ENCODE measurements at places on chromosomes 11 and 22.

GRCh38 chr11:41982975-41983374 lies 523.5 kb upstream of the LRRC4C start:
- no peak for DNase-seq

GRCh38 chr11:84799112-84799511 lies 828.0 kb downstream of the DLG2 start:
- DNase-seq, result no peak

DNA sequence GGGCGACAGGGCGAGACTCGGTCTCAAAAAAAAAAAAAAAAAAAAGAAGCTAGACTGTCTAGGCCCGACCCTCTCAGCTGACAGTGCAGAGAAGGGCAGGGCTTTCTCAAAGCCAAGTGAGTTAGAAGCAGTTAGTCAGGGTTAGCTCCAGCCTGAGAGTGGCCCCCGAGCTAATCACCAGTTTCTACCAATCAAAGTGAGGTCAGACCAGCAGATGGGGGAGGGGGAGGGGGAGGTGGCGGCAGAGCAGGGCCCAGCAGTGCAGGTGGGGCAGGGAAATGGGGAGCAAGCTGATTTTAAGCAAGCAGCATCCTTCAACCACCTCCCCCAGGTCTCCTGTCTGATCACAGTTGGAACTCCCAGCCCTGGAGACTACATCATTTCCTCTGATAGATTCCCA lies 55.3 kb upstream of the PRR5 start:
- no peak for DNase-seq

GRCh38 chr11:86508604-86509587 lies 134.2 kb downstream of the CCDC81 start:
- DNase-seq, result no peak

GRCh38 chr22:38935023-38935422 lies 22.4 kb upstream of the APOBEC3A start:
- peak; percentile 83 for DNase-seq

DNA sequence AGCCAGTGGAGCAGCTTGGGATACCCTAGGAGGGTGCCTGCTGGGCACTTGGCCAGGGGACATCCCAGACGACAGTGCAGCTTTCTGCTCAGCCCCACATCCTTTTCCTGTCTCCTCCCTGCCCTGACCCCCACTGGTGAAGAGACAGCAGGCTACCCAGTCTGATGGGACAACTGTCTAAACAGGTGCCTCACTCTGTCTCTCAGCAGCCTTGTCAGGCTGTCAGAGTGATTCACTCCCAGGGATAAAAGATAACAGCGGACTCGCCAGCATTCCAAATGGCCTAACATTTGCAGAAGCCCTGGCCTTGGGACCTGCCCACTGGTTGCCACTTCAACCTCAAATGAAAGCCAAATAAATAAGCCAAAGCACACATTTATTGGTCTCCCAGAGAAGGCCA lies 318.6 kb upstream of the PLET1 start:
- no peak for DNase-seq

GRCh38 chr11:36361472-36361871 lies 65.4 kb downstream of the PRR5L start:
- DNase-seq, result no peak

DNA sequence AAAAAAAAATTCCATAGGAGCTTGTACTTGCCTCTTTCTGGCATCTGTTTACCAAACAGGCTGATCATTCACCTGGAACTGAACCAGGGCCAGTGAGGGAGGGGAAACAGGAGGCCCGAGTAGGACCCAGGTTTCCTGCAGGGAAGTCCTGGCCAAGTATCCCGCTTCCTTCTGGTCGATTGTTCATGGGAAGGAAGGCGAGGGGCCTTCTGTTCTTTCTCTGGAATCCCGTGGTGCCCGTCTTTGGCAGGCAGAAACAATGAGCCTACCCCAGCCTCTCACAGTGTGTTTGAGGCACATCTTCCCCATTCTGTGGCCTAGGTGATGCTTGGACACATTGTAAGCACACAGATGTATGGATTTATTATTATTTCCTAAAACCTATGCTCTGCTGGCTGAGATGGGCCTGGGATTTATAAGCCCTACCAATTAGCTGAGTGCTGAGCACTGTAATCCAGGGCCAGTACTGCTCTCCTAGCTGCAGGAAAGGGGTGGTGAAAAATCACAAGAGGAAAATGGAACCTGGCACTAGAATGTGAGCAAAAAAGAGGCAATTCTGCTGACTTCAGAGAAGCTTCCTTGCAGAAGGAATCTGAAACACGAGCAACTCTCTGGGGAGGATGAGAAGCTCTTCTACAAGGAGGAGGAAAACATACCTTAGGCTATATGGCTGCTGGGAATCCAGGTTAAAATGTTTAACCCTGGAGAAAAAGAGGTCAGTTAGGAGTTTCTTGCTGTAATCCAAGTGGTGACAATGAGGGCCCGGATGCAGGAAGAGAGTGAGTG lies 53.5 kb downstream of the PRR5L start:
- no peak for DNase-seq

- DNase-seq, result no peak
Measured at GRCh38 chr22:17772958-17773605, 1.2 kb downstream of the BID start.

DNA sequence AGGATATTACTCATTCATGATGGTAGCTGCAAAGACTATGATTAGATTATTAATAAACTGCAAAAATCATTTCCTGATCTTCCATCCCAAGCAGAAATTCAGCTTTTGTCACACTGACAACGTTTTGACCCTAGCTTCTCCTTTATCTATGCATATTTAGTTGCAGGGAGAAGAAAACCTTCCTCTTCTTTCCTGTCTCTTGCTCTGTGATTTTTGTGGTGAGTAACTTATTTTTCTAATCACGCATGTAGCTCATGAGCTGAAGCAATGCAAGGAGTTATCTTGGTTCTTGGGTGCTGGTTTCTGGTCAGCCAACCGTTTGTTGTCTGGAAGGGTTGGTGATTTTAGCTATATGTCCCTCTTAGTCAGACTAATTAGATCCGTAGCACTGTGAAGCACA lies 56.4 kb downstream of the FDX1 start:
- no peak for DNase-seq

GRCh38 chr11:72642043-72642883 lies 32.0 kb downstream of the PDE2A start:
- peak; percentile 51 for DNase-seq

GRCh38 chr22:27318516-27318915 lies 483.0 kb downstream of the MN1 start:
- peak; percentile 30 for DNase-seq

DNA sequence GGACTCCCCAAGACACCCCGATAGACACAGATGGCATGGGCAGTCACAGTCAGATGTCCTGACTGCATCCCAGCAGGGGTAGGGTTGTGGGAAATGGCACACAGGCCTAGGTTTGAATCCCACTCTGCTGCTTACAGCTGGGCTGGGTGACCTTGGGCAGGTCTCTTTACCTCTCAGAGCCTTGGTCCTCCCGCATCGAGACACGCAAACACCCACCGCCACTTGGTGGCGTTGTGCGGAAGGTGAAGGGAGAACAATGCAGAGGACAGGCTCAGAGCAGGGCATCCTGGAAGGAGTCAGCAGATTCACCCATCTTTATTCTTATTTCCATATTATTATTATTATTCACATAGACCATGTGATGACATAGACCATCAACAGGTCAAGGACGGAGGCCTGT lies 140.5 kb downstream of the MIAT start:
- DNase-seq, result no peak

- no peak for DNase-seq
Measured at GRCh38 chr11:88280673-88281316, 56.7 kb downstream of the CTSC start.

DNA sequence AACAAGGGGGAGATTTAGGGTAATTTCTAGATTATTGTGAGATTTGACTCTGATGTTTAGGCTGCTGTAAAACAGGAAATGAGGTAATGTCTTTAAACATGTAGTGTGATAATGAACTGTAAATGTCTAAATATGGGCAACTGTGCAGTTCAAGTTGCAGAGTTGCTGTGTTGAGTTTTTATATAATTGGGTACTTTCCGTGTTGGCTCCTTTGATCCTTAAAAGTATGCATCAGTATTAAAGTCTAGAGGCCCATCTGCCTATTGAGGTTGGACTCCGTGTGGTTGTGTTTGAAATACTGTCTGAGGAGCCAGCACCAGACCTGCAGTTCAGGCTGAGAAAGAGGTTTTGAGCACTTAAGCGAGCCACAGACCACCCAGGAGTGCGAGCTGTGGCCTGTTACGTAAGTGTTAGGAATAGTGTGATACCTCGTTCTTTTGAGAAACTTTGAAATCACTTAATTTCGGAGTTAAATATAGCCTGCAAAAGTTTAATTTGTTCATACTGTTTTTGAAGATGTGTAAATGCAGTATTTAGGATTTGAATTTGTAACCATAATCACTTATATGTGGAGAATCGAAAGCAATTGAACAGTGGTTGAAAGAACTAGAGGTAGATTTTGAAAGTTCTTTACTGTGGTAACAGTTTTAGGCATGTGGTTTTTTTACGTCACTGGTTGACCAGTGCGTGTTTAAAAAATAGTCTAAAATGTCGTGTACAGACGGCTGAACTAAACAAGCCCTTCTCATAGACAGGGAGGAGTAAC lies 9.0 kb downstream of the FAM118A start:
- DNase-seq, result no peak

DNA sequence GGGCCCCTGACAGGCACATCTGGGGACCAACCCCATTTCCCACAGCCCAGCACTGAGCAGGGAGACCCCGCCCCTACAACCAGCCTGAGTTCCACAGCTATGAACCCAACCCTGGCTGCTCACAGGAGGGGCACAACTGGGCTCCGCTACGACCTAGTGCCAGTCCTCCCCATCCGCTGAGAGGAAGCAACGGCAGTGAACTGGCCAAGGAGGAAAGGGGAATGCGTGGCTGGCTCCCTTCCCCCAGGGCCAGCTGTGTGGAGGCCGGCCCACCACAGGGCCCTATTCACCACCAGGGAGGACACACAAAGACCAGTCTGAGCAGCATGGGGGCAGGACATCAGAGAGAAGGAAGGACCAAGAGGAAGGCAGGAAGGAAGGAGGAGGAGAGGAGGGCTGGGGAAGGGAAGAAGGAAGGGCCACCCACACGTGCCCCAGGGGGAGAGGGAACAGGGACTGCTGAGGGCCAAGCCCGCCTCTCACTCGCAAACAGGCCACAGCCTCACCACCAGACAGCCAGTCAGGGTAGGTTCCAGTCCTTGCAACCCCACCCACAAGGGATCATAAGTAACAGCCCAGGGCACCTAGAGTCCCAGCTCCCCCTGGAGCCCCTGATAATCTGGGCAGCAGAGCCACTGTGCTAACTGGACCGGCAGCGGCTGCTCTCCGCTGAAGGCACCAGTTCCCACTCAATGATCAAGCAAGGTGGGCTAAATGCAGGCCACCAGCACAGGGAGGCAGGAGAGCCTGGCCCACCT lies 8.5 kb upstream of the GAL3ST1 start:
- no peak for DNase-seq

DNA sequence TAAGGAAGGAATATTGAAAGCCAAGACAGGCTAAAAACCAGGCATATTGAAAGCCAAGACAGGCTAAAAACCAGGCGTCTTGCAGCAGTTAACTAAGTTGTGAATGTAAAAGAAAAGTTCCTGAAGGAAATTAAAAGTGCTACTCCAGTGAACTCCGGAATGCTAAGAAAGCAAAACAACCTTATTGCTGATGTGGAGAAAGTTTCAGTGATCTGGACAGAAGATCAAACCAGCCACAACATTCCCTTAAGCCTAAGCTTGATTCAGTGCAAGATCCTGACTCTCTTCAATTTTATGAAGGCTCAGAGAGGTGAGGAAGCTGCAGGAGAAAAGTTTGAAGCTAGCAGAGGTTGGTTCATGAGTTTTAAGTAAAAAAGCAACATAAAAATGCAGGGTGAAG lies 51.4 kb downstream of the PACS1 start:
- DNase-seq, result no peak

DNA sequence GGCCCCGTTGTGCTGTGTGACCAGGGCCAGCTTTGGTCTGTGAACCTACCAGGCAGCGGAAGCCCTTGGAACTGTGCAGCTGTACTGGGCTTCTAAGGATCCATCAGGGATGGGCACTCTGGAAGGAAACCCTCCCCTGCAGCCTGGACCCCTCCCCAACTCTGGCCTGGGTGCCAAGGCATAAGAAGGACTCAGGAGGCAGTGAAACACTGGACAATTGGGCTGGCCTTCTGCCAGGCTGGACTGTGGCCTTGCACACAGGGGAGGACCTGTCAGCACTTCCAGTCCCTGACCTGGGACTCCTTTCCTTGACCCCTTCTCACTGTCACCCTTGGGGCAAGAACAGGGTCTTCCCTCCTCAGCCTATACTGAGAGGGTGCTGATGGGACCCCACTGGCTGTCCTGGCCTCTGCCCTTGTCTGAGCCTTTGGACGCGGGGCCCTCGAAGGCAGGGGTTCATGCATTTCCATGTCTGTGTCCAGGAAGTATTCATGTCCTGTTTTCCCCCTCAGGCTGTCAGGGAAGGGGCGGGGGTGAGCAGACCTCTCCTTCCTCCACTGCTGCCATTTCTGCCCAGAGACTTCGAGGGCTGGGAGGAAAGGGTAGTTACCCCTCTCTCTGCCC lies 39.6 kb downstream of the PDE2A start:
- DNase-seq, result peak; percentile 45

- no peak for DNase-seq
Measured at GRCh38 chr22:25085156-25085555, 114.5 kb upstream of the CRYBB3 start.

DNA sequence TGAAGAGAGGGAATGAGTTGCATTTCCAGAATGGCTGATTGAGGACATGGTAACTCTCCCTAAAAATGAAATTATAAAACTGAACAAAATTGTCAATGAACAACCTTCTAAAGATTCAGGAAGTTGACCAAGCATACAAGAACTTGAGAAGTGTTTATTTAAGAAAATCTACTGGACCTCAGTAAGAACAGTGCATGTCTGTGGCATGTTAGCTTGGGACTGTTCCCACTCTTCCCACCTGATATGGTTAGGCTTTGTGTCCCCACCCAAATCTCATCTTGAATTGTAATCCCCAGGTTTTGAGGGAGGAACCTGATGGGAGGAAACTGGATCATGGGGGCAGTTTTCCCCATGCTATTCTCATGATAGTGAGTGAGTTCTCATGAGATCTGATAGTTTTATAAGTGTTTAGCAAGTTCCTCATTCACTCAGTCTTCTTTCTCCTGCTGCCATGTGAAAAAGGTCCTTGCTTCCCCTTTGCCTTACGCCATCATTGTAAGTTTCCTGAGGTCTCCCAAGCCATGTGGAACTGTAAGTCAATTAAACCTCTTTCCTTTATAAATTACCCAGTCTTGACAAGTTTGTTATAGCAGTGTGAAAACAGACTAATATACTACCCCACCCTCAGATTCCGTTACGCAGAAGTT lies 15.4 kb downstream of the MS4A13 start:
- no peak for DNase-seq

DNA sequence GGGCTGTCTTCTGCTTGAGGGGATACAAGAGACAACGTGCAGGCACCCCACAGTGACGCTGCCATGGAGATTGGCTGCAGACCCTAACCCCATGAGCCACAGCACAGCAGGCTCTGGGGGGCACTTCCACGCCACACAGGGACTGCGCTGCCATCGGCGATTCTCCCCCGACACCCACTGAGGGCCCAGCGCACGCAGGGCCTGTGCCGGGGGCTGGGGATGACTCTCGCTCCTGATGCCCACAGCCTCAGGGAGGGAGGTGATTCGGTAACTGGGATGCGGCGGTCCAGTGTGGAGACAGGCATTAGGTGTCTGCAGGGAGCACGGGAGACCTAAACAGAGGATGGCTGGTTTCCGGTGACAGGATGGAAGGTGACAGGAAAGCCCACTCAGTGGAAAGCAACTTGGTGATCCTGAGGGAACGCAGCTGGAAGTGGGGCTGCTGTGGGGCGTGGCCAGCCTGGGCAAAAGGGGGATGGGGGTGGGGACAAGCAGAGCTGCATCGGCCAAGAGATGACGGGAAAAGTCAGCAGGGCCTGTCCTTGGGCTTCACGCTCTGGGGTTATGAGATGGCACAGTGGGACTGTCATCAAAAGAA lies 37.7 kb downstream of the EFCAB6 start:
- no peak for DNase-seq
